ENCODE measurements at places on chromosomes 5 and 9. TPM values are rescaled to one million over a fixed set of nuclear protein-coding genes. Genes with fewer than 3 reads are reported as not detected.

Gene TSLP
- 1.9 TPM for total RNA-seq

DNA sequence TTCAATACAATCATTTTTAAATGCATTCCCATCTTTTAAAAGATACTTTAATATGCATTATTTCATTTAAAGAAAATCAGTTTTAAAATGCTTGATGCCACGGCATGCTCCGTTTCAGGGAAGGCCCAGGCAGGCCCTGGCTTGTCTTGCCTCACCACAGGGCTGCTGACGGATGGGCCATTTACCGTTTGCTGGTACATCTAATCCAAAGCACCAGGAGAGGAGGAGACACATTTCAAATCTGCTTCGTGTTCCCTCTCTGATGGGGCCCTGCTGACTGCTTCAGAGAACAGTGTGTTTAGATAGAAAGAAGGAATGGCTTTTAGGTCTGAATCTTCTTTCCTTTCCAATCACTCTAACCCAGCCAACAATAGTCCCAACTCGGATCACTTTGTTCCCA, 185.2 kb downstream of the DCP2 start:
- no peak for ATAC-seq

DNA sequence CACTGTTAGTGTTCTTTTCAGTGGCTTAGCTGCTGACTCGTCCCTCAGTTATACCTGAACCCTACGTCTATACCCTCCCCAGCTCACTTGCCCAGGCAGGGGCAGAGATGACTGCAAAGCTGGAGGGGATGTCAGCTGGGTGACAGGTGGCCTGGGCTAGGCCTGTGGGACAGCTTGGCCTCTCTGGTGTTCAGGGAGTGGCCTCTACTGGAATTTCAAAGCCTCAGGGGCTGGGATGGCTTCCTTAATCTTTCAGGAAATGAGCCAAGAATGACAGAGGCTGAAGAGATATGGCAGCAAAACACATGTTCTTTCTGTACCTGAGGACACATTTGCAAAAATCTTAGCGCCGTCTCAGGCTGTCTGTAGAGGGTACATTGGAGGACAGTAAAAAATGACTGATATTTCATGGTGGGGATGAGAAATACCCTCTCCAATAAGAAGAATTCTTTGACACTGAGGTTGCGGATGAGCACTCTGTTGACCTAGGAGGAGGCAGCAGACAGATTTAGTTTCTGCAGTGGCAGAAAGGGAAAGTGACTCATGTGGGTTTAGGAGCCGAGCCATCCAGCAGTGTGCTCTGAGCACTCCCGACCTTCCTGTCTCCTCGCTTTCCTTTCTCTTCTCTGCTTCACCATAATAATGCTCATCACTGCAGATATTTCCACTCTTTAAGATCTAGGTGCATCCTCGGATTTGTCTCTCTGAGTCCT, 54.4 kb downstream of the ENTREP1 start:
- ATAC-seq, result no peak

Gene SPINK13
- total RNA-seq, result not detected

- ATAC-seq, result no peak
Observed at GRCh38 chr5:150411245-150411979, 1.3 kb downstream of the CD74 start.

- no peak for ATAC-seq
Observed at GRCh38 chr9:129161534-129161837, 16.6 kb downstream of the IER5L start.

Gene SLC25A2
- total RNA-seq, result 1.5 TPM

DNA sequence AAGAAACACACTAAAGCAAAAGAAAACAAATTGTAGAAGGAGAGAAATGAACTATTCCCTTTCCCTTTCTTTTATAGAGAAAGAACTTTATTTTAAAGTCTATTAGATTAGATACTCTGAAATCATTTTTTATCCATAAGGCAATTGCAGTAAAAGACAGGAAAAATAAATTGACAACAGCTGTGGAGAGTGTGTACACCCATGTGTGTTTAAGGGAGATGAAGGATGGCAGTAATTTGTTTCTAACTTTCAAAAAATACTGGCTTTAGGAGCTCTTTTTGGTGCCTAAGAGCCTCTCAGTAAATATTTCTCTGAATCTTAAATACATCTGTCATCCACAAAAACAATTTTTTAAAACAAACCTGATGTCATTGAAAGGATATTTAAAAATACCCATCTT, 18.3 kb upstream of the ARL14EPL start:
- no peak for ATAC-seq

Gene ZNG1E
- total RNA-seq, result 29.9 TPM

- no peak for ATAC-seq
Observed at GRCh38 chr9:26157411-26157810, 479.2 kb upstream of the TUSC1 start.

- ATAC-seq, result no peak
Observed at GRCh38 chr9:116689486-116690032, 2.5 kb downstream of the TRIM32 start.

GRCh38 chr5:152084476-152084875, 159.8 kb upstream of the GLRA1 start:
- ATAC-seq, result no peak

- ATAC-seq, result no peak
Observed at GRCh38 chr5:148343603-148344487, 8.5 kb downstream of the SPINK9 start.

DNA sequence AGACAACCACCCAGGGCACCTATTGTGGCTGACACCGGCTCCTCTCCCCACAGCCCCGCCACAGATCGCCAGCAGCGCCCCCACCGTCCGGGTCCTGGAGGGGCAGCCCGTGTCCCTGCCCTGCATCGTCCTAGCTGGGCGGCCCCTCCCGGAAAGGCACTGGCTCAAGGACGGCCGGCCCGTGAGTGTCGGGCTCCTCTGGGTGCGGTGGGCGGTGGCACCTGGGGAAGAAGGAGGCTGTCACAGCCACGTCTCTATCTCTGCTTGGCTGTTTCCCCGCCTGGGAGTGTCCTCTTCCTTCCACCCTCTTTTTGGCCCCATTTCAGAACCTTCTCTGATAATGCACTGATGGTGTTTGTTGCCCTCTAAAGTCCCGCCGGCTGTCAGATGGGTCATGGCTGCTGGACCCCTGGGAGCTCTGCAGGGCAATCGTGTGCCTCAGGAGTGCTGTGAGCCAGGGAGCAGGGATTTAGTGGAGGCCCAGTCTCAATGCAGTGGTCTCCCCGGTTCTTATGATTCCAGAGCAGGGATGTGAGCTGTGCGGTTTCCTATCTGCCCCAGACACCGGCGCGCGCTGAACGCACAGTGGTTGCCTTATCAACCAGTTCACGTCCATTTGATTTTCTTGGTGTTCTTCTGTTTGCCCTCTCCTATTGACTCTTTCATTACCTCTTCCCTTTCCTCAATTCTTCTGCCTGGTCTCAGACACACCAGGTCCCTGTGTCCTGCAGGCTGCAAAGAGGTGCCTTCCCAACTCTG, 55.3 kb downstream of the HMCN2 start:
- no peak for ATAC-seq

Gene NUDT12
- 18.4 TPM for total RNA-seq

GRCh38 chr9:98037357-98037756, 19.2 kb upstream of the NANS start:
- ATAC-seq, result no peak

Gene CNTNAP3
- 2.0 TPM for total RNA-seq

Gene SYK
- total RNA-seq, result 0.14 TPM

DNA sequence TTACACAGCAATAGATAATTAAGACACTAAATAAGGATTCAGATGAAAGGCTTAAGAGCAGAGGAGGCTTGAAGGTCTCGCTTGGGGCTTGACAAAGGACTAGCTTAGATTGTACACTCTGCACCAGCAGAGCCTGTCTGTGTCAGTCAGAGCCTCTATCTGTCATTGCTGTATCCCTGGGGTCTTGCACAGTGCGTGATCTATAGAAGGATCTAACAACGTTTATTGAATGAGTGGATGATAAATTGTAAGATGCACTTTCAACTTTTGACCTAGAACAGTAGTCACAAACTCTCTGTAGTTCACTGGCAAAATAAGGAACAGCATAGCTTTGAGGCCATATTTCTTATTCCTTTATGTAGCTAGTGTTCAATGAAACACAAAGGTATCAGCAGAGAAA, 173.5 kb downstream of the ENTREP1 start:
- ATAC-seq, result no peak

DNA sequence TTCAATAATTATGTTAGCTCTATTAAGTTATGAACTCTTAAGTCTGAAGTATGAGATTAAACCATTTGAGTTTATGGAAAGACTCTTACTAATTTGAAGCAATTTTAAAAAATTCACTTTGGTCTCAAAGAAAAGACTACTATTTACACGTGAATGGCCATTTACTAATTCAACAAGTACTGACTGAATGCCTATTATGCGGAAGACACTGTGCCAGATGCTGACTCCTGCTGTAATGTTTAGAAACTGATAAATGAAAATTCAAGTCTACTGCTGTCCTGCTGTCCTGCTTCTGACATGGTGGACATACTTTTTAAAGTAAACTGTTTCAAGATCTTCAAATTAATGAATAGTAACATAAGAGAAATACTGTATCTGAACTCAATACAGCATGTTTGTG, 116.2 kb downstream of the MPDZ start:
- ATAC-seq, result no peak

Gene SKP1
- total RNA-seq, result 400 TPM

GRCh38 chr5:10586008-10586407, 22.1 kb downstream of the ANKRD33B start:
- no peak for ATAC-seq

Gene C9orf50
- not detected for total RNA-seq

- ATAC-seq, result no peak
Observed at GRCh38 chr5:151700296-151700695, 13.6 kb upstream of the SPARC start.

GRCh38 chr5:120141076-120141475, 323.0 kb upstream of the PRR16 start:
- ATAC-seq, result no peak

Data from motor neuron (in vitro differentiated cells).